ENCODE measurements at places on chromosomes 6 and 20.

DNA sequence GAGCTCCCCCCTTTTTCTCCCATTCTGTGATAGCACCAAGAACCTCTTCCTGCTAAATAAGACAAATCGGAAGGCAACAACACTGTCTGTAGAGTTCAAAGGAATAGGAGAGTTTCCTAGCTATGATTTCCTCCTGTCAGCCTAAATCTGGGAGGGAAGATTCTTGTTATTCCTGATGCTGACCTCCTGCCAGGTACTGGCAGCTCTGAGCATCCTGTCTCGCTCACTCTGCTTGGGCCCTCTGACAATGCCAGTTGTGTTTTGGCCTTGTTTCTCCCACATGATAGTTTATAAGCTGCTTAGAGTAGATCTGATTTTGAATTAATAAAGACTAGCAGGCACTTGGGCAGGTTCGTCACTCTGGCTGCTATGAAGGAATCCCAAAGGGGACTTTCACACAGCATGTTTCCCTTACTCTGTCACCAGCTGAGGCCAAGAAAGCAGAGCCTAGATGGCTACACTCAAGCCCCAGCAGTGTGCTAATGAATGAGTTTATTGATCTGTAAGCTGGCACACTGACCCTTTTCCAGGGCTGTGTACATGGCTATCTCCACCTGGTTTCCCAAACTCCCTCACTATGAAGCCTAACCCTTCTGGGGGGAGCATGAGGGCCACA is 52.3 kb downstream of the UQCC1 start:
- no peak for DNase-seq

DNA sequence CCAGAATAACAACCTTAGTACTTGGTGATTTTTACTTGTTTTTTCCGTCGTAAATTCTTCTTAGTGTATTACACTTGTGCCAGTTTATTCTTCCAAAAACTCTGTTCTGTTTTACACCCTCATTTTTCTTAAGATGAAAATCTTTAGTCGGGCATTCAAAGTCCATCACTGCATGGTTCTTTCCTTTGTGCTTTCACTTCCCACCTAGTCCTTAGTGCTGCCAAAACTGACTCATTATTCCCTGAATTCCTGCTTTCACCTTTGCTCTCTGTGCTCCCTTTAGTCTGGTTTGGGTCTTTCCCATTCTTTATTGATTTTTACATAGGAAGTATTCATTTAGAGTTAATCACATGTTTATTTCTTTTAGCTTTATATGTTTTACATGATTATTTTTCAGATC is 3.3 kb downstream of the TRMT11 start:
- DNase-seq: no peak

- DNase-seq: no peak
These were observed 202.3 kb downstream of the RPS12 start for GRCh38 chr6:133016631-133017030.

- DNase-seq: no peak
These were observed 82.7 kb upstream of the FABP7 start for GRCh38 chr6:122696853-122697252.

GRCh38 chr6:124298730-124299129 is 495.1 kb downstream of the NKAIN2 start:
- DNase-seq: no peak

- DNase-seq: no peak
These were observed 700 bp upstream of the LAMA5 start for GRCh38 chr20:62367633-62368391.

GRCh38 chr6:3701631-3702030 is 49.9 kb downstream of the PXDC1 start:
- DNase-seq: no peak

DNA sequence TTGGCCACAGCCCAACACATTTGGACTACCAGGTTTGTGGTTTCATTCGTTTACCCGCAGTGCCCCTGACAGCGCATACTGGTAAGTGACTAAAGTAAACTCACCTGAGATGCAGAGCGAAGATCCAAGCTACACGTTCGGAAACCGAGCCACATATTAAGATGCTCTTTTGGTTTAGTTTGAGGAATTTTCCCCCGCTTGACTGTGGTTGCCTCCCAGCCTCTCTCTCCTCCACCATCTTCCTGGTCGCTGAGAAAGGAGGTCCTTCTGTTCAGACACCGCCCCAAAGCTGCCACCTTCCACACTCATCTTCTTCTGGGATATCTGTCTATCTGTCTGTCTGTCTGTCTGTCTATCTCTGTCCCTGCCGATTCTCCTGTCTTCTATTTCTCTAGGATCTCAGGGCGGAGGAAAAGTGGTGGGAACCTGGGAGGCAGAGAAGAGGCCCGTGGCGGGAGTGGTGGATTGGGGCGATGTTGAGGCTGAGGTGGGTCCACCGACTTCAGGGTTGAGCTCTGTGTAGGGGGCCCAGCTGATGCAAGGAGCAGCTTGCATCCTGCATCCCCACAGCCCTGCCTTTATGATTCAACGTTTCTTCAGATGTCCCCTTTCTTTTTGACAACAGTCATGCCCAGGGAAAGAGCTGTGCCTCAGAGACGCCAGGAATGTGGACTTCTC is 196.9 kb upstream of the ZNF184 start:
- no peak for DNase-seq

DNA sequence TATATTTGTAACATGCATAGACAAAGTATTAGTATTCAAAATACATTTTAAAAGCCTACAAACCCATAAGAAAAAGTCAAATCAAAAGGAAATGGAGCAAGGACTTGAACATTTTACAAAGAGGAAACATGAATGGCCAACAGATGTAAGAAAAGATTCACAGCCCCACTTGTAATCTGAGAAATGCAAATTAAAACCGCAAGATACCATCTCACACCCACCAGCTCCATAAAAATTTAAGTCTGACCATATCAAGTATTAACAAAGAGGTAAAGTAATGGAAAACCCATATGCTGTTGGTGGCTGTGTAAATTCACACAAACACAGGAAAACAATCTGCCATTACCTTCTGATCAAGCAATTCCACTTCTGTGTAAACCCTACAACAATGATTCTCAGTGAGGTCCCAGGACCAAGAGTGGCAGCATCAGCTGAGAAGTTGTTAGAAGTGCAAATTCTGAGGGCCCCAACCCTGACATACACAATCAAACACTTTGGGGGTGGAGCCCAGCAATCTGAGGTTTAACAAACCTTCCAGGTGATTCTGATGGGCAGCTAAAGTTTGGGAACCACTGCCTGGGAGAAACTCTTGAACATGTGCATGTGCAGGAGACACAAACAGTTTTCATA is 30.9 kb downstream of the BCL2L1 start:
- DNase-seq: no peak

DNA sequence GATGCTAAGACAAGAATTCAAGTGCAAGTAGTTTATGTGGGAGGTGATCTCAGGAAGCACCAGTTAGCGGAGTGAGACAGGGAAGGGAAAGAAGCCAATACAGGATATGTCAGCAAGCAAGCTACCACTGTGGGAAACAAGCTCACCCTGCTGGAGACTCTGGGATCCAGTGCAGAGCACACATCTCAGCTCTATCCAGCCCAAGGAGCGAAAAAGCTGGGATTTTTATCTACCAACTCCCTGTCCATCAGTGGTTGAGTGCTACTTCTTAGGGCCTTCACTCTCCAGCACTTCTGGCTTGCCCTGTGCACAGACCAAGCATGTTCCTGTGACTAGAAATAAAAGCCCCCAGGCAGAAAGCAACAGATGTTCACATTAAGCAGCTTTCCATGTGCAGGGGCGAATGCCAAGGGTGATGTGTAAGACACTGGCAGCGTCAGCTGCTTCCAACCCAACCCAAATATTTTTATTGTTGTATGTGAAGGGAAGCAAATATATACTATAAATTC is 10.8 kb upstream of the RNF24 start:
- no peak for DNase-seq

DNA sequence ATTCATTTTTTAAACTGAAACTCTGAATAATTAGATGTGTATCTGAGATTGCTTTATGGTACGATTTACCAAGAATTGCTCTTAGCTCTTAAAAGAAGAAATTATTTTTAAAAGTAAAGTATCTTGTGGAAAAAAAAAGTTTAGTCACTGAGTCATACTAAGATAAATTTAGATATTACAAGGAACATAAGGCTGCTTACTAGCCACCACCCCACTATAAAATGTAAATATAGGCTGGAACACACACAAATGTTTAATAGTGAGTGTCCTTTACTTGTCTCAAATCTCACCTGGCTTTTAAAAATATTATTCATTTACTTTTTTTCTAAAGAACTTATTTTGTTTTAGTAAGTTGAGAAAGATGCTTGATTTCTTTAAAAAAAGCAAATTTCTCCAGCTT is 17.6 kb downstream of the RFX6 start:
- DNase-seq: no peak

GRCh38 chr20:33945391-33946081 is 48.2 kb upstream of the RALY start:
- DNase-seq: no peak

- no peak for DNase-seq
These were observed 16.0 kb downstream of the HTR1B start for GRCh38 chr6:77447254-77447653.

DNA sequence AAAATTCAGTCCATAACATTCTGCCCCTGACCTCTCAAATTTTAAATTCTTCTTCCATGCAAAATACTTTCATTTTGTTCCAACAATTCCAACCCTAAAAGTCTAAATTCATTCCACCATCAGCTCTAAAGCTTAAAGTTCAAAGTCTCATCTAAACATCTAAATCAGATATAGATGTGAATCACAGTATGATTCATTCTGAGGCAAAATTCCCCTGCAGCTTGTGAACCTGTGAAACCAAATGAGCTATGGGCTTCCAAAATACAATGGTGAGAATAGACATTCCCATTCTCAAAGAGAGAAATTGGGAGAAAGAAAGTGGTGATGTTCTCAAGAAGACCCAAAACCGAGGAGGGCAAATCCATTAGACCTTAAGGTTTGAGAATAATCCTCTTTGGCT is 309.8 kb downstream of the HIVEP2 start:
- no peak for DNase-seq

DNA sequence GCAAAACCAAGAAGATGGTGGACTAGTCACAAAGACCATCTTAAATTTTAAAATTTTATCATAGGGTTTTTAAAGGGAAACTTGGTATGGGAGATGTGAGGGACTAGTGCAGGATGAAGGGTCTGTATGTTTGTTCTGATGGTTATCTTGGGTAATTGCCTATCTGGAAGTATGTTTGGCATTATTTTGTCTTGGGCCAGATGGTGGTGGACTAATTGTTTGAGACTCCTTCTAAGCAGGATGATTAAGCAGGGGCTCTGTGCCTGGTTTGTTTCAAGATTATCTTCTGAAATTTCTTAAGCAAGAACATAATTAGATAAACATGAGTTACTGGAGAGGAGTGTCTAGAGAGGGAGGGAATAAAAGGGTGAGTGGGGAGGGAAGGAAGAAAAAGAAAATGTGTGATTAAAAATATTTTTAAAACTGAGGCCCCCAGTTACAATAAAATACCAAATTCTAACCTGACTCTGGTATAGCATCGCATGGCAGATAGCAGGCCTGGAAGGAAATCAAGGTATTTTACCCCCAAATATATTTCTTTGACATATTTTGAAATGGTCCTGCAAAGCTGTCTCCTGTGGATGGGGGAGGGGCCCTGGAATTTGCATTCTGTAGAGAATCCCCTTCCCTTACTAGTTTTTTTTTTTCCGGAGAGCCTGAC is 49.9 kb upstream of the FAM184A start:
- no peak for DNase-seq

DNA sequence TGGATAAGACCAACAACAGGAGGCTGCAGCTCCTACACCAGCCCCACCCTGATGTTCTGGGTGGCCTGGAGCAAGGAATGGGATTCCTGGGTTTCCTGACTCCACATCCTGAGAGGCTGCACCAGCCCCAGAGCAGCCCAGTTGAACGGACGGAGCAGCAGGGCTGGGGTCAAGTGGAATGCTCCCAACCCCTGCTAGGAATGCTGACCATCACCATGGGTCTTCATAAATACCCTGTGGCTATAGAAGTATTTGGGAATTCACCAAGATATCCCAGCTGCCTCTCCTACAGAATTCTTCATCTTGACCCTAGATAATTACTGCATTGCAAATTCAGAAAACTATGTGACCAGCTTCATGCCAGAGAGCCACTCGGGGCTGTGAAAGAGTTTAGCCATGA is 180.3 kb downstream of the THBS2 start:
- no peak for DNase-seq

DNA sequence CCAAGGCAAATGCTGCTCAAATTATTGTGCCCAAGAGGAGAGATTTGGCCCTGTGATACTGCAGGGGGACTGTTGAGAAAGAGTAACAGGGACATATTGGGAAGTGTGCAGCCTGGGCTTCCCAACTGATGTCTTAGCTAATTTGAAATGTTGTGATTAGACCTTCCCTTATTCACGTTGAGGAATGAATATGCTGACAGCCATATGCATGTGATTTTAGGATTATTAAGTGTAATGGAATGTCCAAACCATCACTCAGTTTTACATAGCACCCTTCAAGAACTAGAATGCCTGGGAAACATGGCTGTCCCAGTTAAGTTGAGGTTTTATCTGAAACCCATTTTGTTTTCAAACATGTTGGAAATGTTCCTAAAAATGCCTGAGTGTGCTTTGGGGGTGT is 81.4 kb downstream of the CARMIL1 start:
- no peak for DNase-seq

GRCh38 chr6:35365594-35366203 is 23.3 kb downstream of the PPARD start:
- DNase-seq: no peak

DNA sequence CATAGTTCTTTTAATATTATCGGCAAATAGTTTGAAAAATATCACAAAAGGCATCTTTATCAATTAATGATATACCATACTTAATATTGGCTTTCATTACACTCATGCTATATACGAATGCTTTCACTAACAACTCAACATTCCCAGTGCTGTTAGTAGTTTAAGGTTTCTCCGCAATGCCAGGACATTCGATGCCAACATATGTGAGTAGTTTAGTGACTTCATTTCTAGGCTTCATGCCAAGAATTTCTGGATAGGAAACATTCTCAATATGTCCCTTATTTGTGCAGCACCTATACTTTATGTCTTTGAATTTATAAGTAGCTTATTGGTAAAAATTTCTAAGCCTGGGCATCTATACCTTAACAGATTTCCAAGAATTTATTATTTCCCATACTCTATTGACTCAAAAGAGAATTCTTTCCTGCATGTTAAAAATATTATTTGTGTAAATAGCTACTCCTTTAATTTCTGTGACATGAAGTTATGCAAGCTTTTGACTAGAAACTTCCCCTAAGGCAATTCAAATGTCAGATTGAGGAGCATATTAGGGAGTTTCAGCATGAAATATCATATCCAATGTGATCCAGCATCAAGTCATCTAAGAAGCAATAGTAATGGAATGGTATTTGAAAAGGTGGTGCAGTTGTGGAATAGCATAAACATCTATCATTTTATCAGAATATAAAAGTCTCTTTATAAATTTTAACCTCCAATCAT is 236.0 kb upstream of the STXBP5 start:
- DNase-seq: no peak

GRCh38 chr20:33667245-33667675 is 517 bp downstream of the ACTL10 start:
- DNase-seq: no peak

GRCh38 chr6:66993272-66993671 is 1286.2 kb upstream of the EYS start:
- no peak for DNase-seq

All from GM18507 (cell line).